Hypothalamus (tissue), 51 donors: ENCODE measurements at places on chromosomes 4 and X.

DNA sequence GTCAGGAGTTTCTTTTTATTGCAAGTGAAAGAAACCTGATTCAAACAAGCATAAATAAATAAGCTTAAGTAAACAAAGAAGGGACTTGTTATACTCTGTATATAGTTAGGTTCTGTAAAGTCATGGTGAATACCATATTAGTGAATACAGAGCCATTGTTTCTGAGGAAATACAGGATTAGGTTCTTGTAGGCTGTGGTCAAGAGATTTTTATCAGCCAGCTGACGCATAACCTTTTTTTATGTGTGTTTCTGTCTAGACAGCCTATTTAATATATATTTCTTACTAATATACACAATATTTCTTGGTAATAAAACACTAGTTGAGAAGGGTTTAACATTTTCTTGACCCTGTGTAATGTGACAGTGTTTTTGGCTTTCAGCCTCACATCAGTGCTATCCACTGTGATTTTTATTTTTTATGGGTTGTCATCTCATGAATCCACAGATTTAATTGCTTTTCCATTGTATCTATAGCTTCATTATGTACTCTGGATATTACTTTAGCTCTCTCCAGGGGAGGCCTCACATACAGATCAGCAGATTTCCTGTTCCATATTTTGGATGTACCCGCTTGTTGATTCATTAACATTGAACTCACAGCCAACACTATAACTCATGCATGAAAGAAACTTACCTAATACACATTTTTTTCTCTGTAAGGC, 8.0 kb downstream of the HERC3 start:
- no peak for DNase-seq

DNA sequence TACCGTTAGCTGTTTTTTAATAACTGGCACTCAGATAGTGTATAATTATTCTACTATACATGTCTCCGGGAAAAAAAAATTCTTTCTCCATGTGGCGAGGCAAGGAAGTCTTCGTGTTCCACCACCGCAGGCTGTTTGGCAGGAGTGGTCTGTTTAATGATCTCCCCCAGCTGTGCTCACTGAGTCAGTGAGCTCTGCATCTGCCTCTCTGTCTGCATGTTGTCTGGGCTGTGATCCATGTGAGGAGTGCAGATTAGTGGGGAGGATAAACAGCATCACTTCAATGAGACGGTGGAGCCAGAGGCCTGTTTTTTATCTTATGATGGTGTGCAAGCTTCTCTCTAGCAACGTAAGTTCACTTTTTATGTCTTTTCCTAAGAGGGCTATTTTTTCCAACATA, 69.8 kb downstream of the RPS3A start:
- DNase-seq, result peak; percentile 79

DNA sequence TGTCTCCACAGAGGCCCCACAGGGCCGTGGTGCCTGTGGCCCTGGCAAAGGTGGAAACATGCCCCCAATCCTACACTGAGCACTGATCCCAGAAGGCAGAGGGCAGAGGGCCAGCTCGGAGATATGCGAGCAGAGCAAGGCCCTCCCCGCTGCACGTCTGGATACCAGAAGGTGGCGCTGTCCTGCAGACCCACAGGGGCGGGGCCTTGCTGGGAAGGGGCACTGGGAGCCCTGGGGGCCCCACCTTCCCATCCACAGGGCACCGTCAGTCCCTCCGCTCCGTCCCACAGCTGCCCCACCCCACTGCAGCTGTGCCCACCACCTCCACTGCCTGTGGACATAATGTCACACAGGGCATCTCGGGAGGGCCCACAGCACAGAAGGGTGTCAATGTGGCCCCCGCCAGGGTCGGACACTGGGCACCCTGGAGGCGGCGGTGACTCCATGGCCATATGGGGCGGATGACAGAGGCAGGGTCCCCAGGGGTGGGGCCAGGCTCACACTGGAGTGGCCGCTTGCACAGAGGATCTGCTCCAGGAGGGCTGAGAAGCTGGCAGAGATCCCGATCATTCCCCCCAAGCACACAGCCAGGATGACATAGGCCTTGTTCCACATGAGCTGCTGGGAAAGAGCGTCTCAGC, 4.8 kb downstream of the SLC49A3 start:
- DNase-seq, result no peak

- no peak for DNase-seq
Measured at GRCh38 chrX:19212037-19212436, 89.8 kb upstream of the ADGRG2 start.

DNA sequence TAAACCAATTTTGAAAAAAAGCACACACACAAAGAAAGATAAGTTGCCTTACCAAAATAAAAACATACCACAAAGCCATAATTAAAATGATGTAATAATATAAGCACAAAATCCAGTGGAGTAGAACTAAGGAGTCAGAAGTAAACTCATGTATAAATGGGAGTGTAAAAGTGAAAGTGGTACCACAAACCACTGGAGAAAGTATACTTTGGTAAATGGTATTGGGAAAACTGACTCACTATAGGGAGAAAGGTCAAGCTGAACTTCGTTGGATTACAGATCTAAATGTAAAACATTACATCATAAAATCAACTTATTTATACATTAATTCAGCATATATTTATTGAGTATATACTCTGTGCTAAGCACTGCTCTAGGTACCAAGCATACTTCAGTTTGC, 46.3 kb upstream of the HHIP start:
- DNase-seq, result no peak

GRCh38 chr4:1078490-1078889, 34.9 kb downstream of the RNF212 start:
- no peak for DNase-seq

GRCh38 chrX:43882294-43882681, at the start of gene MAOB:
Gene MAOB (minus strand): TSS chrX:43882450. CDS start chrX:43882299, 151 bp downstream.
- peak; percentile 40 for DNase-seq

- no peak for DNase-seq
Measured at GRCh38 chr4:165609653-165610052, 230.8 kb downstream of the CPE start.

DNA sequence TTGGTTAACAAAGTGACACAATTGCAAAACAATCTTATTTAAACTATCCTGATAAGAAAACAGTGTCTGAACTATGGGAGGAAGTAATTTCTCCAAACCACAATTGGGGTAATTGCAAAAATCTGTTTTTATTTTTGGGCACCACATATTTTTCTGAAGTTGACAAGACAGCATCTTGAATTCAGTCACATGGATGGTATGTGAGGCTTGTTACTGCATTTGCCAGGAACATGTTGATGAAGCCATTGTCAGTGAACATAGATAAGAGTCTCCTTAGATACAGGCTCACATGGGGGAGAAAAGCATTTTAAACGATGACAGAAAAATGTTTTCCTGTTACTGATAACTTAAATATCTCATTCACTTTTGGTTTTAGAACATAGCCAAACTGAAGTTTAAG, 5.5 kb upstream of the USP53 start:
- DNase-seq, result no peak

- no peak for DNase-seq
Measured at GRCh38 chrX:105723966-105724735, 98.2 kb upstream of the NRK start.

- no peak for DNase-seq
Measured at GRCh38 chr4:1196421-1197183, 24.2 kb upstream of the SPON2 start.

DNA sequence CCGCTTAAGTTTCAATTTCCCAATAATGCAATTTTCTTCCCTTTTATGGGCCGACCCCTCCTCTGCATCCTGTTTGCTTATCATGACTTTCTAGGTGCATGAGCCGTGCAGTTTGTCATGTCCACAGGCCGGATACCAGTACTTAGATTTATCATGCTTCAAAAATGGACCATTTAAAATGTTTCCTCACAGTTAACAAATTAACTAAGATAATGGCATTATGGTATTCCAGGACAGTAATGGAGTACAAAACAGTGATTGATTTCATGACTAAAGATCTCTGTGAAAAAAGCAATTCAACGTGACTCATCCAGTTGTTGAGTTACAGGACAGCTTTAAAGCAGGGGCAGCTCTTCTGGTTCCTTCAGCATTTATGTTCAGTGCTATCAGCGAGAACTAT, 23.0 kb downstream of the SNX25 start:
- DNase-seq, result no peak

DNA sequence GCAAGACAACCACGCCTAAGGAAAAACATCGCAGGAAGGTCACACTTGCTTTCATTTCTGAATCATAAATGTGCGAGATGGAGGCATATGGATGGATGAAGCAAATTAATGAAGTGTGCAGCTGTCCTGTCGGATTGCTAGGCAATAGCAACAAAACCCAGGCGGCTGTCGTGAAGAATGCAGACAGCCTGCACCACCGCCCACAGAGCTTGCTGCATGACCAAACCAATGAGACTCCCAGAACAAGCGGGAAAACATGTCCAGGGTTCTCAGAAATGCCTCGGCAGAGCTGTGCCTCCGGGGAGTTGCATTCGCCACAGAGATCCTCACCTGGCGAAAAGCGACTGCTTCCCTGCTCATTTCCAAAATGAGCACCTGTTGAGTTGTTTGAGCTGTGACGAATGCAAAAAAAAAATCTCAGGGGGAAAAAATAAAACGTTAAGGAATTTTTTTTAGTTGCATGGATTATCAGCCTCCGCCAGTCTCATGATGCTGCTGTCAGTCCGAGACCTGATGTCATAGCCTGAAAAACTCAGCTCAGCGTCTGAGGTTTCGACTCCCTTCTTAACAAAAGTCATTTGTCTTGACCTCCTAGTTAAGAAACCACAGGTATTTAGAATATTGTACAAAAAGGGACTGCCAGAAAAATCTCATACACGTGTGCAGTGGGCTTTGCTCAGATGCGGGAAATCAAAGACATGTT, 155.5 kb upstream of the MXRA5 start:
- no peak for DNase-seq

DNA sequence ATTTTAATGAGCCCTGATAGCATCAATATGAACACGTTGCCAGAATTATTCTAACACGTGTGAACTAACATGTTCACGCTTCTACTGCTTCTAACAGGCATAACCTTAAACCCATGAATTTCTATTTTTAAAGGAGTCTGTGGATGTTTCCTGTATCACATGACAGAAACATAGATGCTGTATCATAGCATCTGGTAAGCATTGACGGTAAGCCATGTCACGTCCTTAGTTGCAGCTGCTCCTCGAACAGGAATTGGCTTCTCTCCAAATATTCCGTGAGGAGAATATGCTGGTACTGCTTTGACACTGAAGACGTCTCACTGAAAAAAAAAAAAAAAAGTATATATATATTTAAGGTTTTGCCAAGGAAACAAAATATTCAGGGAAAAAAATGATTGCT, 105.1 kb upstream of the MXRA5 start:
- no peak for DNase-seq

GRCh38 chr4:101019313-101019712, 328.0 kb downstream of the PPP3CA start:
- DNase-seq, result no peak

GRCh38 chr4:1172228-1172851, at the start of gene SPON2:
Gene SPON2 (minus strand): TSS chr4:1172583.
- no peak for DNase-seq

DNA sequence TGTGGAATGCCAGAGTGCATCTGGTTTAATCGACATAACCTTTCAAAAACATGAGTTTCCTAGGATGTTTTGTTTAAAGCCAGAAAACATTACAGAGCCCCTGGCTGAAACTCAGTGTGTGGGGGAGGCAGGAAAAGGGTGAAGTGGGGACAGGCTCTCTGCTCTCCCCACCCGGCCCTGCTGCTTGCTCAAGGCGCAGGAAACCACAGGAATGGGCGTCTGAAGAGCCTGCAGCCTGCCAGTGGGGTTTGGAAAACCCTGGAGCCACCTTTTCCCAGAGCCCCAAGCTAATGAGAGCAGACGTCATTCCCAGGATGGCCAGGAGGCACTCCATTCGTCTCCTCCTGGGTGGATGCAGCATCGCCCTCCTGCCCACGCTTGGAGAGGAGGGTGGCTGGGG, 240.6 kb downstream of the AFAP1 start:
- DNase-seq, result no peak
